Stimulated activated CD8-positive, alpha-beta memory T cell treated with anti-CD3 and anti-CD28 coated beads, Interleukin-15, amount 100 ng/mL, for 4 hours (primary cell): ENCODE measurements at places on chromosomes 2 and 18.

- no peak for DNase-seq
These were observed 70.0 kb upstream of the ATP5MC3 start for GRCh38 chr2:175251425-175252041.

GRCh38 chr18:5145168-5145825 is 51.8 kb downstream of the AKAIN1 start:
- DNase-seq = no peak

- DNase-seq = no peak
These were observed 19.6 kb downstream of the B3GNT2 start for GRCh38 chr2:62215306-62216064.

DNA sequence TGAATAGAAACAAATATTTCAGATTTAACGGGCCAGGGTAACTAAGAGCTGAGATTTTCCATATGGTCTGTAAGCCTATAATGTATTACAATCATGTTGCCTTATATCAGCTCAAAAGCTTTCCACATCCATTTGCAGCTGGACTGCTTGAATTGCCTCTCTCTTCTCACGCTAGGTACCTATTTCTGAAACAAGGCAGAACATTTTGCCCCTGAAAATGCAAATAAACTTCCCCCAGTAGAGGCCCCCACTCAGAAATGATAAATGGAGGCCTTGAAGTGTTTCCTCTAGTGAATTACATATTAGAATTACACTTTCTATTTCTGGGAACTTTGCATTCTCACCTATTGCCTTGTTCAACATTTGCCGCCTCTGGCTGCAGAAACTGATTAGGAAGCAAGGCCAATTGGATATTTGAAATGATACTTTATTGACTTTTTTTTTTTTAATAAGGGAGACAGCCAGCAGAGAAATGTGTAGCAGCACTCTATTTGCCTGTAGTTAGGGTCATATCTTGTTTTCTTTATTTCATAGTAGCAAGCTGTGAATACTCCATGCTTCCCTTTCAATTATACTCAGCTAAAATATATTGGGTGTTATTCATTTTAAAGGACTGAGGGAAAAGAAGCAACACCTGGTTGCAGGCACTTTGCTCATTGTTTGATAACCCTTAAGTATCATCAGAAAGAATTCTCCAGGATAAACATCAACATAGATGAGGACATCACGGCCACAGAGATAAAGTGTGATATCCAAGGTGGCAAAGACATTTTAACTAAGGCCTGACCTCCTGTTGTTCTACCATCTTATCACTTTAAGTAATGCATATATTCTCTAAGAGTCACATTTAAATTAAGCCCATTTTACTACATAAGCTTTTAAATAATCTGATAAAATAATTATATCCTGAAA is 505.5 kb downstream of the LRRTM4 start:
- no peak for DNase-seq

GRCh38 chr2:81542119-81542518 is 1237.6 kb upstream of the LRRTM1 start:
- DNase-seq = no peak

DNA sequence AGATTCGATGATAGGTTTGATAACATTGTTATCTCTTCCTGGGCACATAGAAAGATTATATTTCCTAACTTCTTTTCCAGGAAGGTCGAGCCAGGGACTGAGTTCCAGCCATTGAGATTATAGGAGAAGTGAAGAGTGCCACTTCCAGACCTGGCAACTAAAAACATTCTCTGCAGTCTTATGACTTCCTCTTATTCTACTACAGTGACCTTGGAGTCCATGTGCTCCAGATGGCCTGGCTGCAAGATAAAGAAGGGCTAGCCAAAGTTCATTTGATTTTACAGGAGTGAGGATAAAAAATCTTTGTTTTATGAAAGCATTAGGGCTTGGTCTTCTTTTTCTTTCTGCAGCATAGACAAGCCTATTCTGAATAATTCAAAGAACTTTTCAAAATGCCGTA is 363.0 kb downstream of the FSIP2 start:
- DNase-seq = no peak

DNA sequence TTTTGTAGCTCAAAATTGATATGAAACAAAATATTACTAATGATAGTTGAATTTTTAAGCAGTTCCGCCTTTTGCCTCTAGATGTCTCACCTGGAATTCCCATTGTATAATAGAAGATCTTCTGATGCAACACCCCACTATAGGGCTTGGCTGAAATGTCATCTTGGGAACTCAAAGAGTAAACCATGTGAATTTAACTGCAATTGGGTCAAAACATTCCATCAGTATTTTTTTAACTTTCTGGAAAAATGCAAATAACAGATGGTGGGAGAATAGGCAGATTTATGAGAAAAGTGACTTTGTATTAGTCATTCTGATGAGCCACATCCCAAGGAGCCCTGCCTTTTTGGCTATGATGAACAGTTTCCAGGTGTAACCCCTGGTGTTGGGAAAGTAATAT is 489.9 kb downstream of the NYAP2 start:
- DNase-seq = no peak
